ENCODE measurements at places on chromosomes 1 and 21.

GRCh38 chr1:175757381-175758015, 14.1 kb upstream of the TNR start:
- no peak for DNase-seq

GRCh38 chr1:160641323-160642280, 5.2 kb downstream of the SLAMF1 start:
- DNase-seq, result no peak

- DNase-seq, result no peak
These were observed 7.8 kb downstream of the ETS2 start for GRCh38 chr21:38813547-38813946.

DNA sequence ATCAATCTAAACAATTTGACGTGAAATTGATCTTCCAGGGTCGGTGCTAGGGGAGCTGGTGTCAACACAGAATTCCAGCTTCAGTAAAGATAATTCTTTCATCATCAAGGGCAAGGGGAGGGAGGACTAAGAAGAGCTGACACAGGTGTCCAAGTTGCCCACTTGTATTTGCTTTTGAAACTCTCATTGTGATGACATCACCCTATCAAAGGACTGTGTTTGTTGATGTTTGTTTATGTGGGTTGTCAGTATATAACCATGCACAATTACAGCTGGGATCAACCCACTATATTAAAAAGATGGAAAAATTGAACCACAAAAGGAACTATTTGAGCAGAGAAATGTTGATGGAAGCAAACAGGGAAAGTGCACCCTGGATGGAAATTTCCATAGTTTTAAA, 48.8 kb downstream of the ZC3H11B start:
- no peak for DNase-seq

DNA sequence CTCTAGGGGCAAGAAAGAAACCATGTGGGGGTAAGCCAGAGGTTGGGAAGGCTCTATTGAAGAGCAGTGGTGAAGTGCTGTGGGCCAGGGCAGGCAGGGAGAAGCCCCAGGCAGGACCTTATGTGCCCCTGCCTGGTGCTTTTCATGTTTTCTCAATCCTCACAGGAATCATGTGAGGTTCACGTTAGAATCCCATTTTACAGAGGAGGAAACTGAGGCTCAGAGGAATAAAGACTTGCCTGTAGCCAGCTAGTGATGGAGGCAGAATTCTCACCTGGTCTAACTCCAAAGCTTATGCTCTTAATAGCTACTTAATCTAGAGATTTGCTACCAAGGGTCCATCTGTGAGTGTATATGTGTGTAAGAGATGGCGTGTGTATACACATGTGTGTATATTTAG, 4.2 kb downstream of the TTC22 start:
- DNase-seq, result no peak
